Common myeloid progenitor, CD34-positive (primary cell): ENCODE measurements at places on chromosomes 2 and 18.
A peak's percentile ranks its signal among the peaks of the same experiment; 100 is the strongest.

GRCh38 chr2:222481941-222482340, 57.6 kb downstream of the SGPP2 start:
- no peak for DNase-seq

GRCh38 chr2:148739454-148740105, 95.0 kb downstream of the EPC2 start:
- DNase-seq, result no peak

GRCh38 chr2:35081001-35081621, 1274.5 kb upstream of the CRIM1 start:
- no peak for DNase-seq

DNA sequence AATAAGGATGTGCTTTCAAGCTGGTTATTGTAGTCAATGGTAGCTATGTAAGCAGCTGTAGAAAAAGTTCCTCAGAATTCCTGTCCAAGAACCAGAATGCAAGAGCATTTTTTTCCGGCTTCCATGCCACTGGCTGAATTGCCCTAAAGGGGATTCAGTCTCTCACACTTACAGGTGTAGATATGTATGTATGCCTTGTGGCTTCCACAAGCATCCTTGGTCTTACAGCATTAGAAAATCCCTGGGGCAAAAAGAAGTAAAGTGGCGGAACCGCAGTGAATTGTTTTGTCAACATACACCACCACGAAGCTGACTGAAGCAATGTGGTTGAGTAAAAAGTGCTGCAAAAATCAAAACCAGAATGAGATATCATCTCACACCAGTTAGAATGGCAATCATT, 54.6 kb downstream of the FANCL start:
- no peak for DNase-seq

GRCh38 chr2:227031379-227031778, 132.6 kb downstream of the COL4A4 start:
- DNase-seq, result no peak

GRCh38 chr2:232795920-232796319, 19.6 kb upstream of the KCNJ13 start:
- no peak for DNase-seq

DNA sequence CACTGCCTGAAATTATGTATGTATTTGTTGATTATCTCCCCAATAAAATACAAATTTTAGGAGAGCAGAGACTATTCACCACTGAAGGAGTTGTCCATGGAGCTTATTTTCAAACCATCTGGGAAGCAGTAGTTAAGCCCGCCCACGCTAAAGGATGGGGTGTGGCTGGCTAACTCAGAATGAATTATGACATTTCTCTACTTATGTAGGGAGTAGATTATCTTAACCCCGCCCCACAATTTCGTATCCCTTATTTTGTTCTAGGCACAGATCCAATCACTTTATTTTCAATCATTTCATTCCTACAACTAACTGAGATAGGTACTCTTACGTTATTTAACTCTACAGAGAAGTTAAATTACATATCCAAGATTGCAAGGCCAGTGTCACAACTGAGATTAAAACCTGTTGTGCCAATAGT, 1.4 kb upstream of the LAPTM4A start:
- DNase-seq, result peak; percentile 47

DNA sequence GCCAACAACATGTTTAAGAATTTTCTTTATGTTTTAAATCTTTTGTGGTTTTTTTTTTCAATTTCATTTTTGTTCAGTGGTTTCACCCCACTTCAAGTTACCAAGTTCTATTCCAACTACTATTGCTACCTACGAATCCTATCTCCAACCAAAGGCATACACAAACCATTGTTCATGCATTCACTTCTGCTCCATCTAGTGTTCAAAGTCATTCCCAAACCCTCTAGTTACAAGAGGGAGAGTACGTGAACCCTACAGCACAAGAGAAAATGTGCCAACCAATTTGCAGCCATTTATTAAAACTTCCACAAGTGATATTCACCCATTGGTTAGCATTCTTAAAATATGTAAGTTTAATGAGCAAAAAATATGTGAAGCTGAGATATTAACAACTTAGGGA, 295.1 kb upstream of the KYNU start:
- no peak for DNase-seq

DNA sequence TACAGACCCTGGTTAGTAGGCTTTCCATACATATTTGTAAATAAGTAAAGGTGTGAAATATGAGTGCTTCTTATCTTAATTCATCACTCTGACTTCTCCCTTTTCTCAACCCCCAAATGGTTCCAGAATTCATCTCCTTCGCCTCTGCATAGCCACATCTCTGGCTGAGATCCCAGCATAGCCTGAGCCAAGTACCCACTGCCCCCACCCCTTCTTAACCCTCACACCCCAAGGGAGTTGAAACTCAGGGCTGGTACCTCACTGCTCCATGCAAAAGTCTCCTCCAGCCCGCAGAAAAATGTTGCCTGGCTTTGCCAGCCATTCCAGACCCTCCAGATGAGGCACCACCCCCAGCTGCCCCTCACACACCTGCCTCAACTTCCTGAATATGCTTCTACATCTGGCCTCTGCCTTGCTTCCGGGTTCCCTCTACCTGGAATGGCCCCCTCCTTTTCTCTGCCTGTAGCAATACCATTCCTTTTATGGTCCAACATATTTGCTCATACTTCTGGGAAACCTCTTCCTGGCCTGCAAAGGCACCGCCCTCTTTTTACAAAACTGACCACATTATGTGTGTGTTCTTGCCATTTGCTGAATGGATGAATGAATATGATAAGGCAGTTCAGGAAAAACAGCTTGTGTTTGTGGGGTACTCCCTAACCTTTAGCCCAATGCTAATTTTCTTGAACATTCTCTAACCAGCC, 112.8 kb downstream of the CELF4 start:
- DNase-seq, result no peak

DNA sequence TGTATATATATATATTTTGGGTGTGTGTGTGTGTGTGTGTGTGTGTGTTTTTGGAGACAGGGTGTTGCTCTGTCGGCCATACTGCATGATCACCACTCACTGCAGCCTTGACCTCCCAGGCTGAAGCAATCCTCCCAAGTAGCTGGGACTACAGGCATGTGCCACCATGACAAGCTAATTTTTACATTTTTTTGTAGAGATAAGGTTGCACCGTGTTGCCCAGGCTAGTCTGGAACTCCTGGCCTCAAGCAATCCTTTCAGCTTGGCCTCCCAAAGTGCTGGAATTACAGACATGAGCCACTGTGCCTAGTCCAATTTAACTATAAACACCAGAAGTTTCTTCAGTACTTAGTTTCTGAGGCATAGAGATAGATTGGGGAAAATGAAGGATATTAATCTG, 18.3 kb downstream of the LIMS1 start:
- no peak for DNase-seq
